T-cell (primary cell): ENCODE measurements at places on chromosomes 7 and 10. TPM values are rescaled to one million over a fixed set of nuclear protein-coding genes. Genes with fewer than 3 reads are reported as not detected.

GRCh38 chr7:133623721-133624120 is 370.8 kb downstream of the EXOC4 start:
- H3K27me3 ChIP-seq = no peaks in the 10 kb centered on the region
- H3K27ac ChIP-seq = no peak overlapping the region
- DNase-seq = no peak

- no peaks in the 10 kb centered on the region for H3K36me3 ChIP-seq
- DNase-seq = no peak
- H3K4me1 ChIP-seq = no peaks in the 10 kb centered on the region
- H3K27ac ChIP-seq = no peak overlapping the region
These were observed 48.1 kb upstream of the BMS1 start for GRCh38 chr10:42734536-42734935.

GRCh38 chr10:135601-136464 is 578 bp downstream of the ZMYND11 start:
- H3K27ac ChIP-seq = peak overlapping the region; percentile 83
- H3K27me3 ChIP-seq = no peaks in the 10 kb centered on the region
- H3K36me3 ChIP-seq = no peaks in the 10 kb centered on the region
- H3K4me1 ChIP-seq = peaks cover 15% of the 10 kb centered on the region

PLXNA4 gene
- 6.5 TPM for total RNA-seq

ITGB8 gene
- total RNA-seq = 0.29 TPM

- H3K27me3 ChIP-seq = peaks cover 20% of the 10 kb centered on the region
- no peaks in the 10 kb centered on the region for H3K4me1 ChIP-seq
- no peak overlapping the region for H3K4me3 ChIP-seq
- DNase-seq = no peak
- H3K36me3 ChIP-seq = no peaks in the 10 kb centered on the region
- H3K27ac ChIP-seq = no peak overlapping the region
These were observed 155.8 kb upstream of the CHST15 start for GRCh38 chr10:124249196-124249595.

DPCD gene
- total RNA-seq = 0.35 TPM
